ENCODE measurements at places on chromosomes 1 and 21.

DNA sequence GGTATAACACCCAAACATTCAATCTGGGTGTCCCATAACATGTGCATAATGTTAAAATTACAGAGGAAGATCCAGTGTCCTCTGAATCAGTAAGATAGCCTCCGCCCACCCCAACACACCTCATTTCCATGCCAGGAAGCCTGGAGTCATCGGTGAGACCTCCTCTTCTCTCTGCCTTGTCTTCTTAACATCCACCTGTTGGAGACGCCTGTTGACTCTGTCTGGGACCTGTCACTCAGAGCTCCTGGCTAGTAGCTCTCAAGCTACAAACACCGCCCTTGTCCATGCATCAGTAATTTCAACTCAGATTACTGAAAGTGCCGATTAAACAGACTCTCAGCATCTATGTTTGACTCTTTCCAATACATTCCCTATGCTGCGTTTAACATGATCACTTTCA, 27.4 kb downstream of the KCNJ15 start:
- DNase-seq: no peak

DNA sequence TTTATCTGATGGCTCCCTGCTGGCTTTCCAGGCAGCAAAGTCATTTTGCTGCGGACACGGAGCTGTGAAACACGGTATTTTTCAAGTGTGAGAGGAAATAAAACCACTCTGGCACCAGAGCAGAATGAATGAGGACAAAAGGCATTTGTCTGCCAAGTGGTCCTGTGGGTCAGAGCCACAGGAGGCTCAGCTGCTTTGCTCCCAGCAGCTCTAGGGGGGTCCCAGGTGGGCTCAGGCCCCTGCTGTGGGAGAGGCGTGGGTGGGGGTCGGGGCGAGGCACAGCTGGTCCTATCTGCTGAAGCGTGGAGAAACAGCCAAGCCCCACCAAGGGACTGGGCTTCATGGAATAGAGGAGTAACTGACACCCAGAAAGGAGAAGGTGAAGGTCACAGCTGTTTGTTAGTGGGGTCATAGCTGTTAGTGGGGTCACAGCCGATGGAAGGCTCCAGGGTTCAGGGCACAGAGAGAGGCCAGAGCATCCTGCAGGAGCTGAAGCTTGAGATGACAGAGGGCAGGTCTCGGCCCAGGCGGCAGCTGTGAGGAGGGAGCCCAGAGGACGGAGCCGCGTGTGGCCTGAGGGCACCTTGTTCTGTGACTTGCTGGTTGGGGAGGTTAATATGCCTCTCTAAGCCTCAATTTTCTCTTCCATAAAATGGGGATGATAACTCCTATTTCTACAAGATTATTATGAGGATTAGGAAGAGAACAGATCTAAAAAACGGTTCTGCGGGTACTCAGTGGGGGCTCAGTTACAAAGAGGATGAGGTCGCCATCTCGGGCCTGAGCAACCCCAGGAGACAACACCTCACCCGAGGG, 7.1 kb downstream of the KIF17 start:
- no peak for DNase-seq

GRCh38 chr1:72066431-72066830, 215.9 kb downstream of the NEGR1 start:
- no peak for DNase-seq

GRCh38 chr1:920521-920920, 3.2 kb upstream of the SAMD11 start:
- DNase-seq: no peak

DNA sequence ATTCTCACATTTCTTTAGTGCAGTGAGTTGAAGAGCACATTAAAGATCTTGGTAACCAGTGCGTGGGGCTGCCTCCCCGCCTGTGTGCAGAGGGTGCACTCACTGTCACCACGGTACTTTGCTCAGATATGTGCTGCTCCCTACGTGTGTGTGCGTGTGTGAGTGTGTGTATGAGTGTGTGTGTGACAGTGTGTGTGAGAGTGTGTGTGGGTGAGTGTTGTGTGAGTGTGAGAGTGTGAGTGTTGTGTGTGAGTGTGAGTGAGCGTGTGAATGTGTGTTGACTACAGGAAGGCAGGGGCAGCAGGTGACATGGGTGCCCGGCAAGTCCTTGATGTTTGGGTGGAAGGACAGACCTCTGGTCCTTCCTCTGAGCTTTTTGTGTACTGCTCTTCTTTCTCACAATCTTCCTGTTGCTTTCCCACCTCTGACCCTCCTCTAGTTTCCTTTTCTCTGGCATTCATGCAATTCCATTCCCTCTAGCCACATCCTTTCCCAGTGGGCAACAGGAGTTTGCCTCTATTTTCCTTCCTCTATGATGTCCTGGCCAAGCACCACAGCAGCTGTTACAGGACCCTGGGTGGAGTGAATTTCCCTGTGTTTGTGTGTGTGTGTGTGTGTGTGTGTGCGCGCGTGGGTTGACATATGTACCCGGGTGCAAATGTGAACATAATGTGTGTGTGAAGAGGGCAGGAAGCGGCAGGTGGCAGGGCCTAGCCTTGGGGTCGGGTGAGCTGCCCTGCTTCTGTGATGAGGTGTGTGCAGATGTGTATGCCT, 19.8 kb downstream of the LHX4 start:
- DNase-seq: no peak

GRCh38 chr21:29639366-29640079, 300.3 kb downstream of the GRIK1 start:
- no peak for DNase-seq

GRCh38 chr1:205435578-205436573, 14.0 kb upstream of the LEMD1 start:
- DNase-seq: no peak

DNA sequence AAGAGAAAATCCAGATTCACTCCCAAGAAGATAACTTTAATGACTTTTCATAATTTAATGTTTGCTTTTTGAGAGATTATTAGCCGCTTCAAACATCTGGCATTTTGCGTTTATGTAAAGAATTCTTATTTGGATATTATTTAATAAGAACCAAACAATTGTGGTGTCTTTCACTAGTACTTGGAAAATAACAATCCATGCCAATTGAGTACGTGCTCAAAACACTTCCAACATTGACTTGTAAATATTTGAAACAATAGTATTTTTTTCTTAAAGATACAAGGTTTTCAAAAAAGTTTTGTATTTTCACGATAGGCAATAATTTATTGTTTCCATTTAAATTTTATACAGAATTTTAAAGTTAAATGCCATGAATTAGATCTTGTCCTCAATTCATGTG, 498.7 kb downstream of the AMY1C start:
- no peak for DNase-seq

- DNase-seq: no peak
These were observed 48.5 kb downstream of the UBE2U start for GRCh38 chr1:64251971-64252370.

DNA sequence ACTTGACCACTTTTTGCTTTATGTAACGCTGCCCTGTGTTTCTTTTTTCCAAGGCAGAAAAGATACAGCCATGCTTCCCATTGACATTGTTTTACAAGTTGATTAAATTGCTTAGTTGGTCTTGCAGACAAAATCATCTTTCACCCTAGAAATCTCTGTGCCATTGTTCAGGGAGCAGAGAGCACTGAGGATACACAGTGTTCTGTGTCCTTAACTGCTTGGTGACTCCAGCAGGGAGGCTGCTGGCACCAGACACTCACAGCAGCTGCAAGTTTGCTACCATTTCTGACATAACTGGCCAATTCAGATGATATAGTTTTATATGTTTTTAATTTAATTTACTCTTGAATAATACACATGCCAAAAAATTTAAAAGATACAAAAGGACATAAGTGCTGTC, 118.7 kb downstream of the RGS2 start:
- DNase-seq: no peak

- no peak for DNase-seq
These were observed 294.5 kb upstream of the GREM2 start for GRCh38 chr1:240906477-240906876.

- no peak for DNase-seq
These were observed 17.2 kb upstream of the SEMA4A start for GRCh38 chr1:156135930-156136871.

GRCh38 chr1:77283701-77284425, 2.0 kb downstream of the AK5 start:
- no peak for DNase-seq

DNA sequence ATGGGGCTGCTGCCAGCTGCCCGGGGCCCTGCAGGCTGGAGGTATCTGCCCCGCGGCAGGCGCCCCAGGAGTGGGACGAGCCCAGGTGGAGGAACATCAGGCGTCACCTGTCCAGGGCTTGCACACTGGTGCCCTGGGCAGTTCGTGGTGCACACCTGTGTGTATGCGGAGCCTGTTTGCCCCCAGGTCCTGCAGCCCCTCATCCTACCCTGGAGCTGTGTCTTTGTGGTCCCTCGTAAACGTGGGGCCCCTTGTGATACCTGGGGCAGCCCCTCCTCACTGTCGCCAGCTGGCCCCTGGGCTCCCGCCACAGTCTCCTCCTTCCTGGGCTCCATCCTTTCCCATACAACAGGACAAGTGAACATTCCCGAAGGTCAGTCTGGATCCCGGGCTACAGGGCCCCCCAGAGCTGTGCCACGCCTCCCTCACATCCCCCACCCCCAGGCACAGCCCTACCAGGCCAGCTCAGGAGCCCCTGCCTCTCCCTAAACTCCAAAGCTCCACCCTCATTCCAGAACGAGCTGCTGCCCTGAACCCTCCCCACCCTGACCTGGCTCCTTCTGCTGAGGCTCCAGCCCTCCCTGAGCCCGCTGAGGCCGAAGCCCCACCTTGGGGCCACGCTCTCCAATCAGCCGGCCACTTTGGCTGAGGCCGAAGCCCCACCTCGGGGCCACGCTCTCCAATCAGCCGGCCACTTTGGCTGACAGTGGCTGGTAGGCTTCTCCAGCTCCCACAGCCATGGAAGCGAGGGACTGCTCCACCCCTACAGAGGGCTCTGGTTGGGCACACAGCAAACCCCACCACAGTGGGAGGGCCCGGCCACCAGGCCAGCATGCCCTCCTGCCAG, 42.6 kb downstream of the UBE2G2 start:
- no peak for DNase-seq

DNA sequence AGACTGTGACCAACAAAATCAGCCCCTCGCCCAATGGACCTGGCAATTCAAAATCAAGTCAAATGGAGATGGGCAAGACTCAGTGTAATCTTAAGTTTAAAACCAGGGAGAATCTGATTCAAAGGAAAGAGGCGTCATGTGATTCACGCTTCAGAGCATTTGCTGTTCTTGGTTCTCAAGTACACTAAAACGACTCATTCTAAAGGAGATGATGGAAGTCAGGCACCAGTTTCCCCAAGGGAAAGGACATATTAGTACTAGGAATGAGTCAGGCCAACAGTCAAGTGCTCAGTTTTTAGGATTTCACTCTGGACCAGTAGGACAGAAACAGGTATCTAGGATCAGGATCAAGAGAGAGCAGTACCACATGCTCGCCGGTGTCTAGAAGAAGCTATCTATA, 429.6 kb downstream of the PLPP3 start:
- DNase-seq: no peak
